Panc1 (cell line): ENCODE measurements at places on chromosomes 12 and 14.

GRCh38 chr12:128077211-128077916, 189.6 kb upstream of the TMEM132C start:
- no peak for DNase-seq

DNA sequence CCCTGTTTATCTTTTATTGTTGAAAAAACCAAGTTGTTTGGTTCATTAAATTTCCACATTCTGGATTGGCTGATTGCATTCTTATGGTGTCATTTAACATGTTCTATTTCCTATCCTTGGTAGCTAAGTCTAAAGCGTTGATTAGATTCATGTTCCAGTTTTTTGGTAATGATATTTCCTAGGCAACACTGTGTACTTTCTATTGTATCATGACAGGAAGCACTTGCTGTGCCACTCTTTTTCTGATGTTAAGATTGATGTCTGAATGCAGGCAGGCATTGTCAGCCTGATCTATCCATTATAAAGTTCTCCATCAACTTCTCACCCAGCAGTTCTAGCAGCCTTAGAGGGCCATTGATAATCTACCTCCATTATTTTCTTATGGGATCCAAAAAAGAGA, 91.1 kb upstream of the ARID2 start:
- no peak for DNase-seq

GRCh38 chr12:50362671-50363070, 33.7 kb downstream of the FAM186A start:
- DNase-seq, result no peak

DNA sequence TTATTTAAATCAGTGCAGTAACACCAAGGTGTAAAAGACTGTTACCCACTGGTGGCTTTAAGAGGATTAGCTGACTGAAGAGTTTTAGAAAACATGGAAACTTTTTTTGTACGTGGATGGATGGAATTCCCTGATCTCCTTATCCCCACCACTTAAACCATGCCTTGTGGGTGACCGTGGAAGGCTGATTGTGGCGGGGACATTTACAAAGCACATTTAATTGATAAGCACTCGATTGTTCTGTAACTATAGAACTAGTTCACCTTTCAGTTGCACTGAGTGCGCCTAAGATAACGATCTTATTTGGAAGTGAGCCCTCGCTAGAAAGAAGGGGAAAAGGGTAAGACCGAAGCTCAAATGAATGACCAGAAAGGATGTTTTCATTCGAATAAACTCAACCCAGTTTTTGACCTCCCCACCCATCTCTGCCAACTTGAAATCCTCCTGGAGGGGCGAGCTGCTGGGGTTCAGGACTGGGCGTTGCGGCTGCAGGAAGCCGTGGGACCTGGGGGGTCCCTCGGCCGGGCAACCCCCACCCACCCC, 688 bp upstream of the RASSF3 start:
- DNase-seq, result no peak

- no peak for DNase-seq
Measured at GRCh38 chr14:92464716-92465115, 48.9 kb upstream of the RIN3 start.

DNA sequence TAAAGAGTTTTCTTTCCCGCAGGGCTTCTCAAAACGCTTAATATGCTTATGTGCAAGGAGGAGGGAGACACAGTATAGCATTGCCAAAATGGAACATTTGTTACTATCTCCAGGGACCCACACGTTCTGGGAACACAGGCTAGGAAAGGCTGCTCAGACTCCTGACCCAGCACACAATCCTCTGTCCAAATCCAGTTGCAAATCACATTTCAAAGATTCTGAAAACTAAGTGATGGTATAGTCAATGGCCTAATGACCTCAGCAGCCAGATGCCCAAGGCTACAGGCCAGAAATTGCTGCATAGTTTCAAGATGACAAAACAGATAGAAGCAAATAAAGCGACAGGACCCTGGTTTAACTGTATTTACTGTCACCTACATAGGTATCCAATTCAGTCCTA, 97.0 kb upstream of the GRIP1 start:
- no peak for DNase-seq

GRCh38 chr12:89343127-89343526, 9.2 kb downstream of the DUSP6 start:
- DNase-seq, result no peak
